Frontal cortex (tissue), 4 donors: ENCODE measurements at places on chromosomes 7 and 10. TPM values are rescaled to one million over a fixed set of nuclear protein-coding genes. Genes with fewer than 3 reads are reported as not detected.

DNA sequence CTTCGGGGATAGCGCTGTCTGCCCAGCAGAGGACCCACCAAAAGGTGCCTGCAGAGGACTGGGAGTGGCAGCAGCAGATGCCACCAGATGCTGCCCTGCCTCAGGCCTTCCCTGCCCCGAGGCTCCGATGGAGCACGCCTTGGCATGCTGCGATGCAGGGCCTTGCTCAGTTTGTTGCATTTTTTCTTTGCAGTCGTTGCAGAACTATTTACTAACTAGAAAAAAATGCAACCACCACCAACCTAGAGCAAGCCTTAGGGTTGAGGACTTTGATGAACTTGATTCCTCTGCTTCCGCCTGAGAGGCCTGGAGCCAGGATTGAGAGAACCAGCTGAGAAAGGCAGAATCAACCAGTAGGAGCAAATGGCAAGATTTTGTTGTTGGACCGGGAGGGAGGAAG, 585.6 kb upstream of the MKI67 start:
- DNase-seq = no peak

The DEPP1 gene
- total RNA-seq = 4.1 TPM

The TSC22D4 gene
- total RNA-seq = 7.3 TPM

DNA sequence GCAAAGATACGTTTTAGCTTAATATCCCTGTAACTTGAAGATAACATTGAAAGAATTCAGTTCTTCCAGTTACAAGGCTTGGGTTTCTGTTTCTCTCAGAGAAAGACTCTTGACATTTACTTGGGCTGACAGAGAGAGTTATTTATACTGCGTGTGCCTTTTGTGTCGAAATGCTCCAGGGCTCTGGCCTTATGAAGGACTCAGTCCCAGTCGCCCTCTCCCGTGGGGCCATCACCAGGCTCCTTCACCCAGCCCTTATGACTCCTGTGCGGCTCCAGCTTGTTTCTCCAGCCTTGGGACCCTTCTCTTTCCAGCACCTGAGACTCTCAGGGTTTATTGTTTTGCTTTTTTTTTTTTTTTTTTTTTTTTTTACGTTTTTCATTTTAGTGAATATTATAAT, 242.3 kb upstream of the DKK1 start:
- DNase-seq = no peak

GRCh38 chr7:10643545-10643944, 330.1 kb upstream of the PHF14 start:
- no peak for DNase-seq

The NEUROD6 gene
- total RNA-seq = 653 TPM

DNA sequence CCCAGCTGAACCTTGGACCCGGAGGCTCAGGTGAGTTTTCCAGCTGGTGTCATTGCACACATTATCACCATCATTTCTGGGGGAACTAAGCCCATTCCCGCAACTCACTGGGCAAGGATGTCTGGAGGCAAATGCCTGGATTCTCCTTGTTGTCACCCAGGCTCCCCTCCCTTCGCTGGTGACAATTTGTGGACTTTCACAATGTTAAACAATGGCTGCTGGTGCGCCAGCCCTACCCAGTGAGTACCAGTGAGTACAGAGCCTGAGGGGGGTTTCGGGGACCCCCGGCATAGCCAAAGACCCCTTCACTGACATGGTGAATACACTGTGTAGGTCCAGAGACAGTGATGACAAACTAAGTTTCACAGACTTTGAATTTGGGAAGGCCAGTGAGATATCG, 189.2 kb downstream of the ADARB2 start:
- no peak for DNase-seq

- no peak for DNase-seq
Observed at GRCh38 chr7:47574482-47575329, 7.2 kb downstream of the TNS3 start.

- no peak for DNase-seq
Observed at GRCh38 chr7:26853788-26854393, 10.5 kb downstream of the SKAP2 start.

DNA sequence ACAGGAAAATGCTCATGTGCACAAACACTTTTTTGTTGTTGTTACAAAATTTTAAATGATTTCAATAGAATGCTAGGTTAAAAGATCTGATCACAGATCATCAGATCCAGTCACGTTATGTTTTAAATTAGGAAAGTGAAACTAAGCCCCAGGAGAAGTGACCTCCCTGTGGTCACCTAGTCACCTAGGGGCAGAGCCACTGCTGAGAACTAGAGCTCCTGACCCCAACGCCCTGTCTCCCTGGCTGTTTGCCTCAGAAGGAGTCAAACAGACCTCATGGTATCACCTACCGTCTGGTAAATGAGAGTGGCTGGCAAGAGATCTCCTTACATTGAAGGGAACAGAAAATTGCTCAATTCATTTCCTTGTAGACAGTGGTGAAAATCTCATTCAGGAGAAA, 447.3 kb downstream of the ADRA2A start:
- no peak for DNase-seq

The SPDYE18 gene
- total RNA-seq = 0.82 TPM

The GNAI1 gene
- total RNA-seq = 152 TPM

GRCh38 chr10:79266084-79266483, 81.2 kb upstream of the PPIF start:
- DNase-seq = no peak

DNA sequence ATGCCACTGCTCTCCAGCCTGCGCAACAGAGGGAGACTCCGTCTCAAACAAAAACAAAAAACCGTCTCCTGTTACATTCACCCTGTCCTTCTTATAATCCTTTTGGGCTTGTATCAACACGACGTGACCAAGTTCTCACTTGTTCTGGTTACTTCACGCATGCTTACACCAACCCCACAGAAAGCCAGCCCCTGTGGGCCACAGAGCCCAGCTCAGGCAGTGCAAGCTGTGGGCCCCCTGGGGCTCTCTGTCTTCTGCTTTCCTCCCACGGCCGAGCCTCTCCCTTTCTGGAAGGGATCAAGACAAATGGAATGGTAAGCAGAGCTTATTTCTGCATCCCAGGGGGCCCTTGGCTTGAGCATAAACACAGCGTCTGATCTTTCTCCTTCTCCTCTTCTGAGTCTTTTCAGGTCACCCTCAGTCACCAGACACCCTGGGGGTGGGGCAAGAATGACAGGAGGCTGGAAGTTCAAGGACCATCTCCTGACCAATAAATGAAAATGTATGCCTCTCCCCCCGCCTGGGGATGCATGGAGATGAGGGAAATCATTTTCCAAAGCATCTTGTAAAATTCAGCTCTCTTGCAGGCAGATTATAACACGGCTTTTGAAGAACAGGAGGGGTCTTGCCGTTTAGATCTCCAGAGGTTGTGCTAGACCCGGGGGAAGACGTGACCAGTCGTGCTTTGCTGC, 19.0 kb upstream of the TRIM56 start:
- DNase-seq = no peak

DNA sequence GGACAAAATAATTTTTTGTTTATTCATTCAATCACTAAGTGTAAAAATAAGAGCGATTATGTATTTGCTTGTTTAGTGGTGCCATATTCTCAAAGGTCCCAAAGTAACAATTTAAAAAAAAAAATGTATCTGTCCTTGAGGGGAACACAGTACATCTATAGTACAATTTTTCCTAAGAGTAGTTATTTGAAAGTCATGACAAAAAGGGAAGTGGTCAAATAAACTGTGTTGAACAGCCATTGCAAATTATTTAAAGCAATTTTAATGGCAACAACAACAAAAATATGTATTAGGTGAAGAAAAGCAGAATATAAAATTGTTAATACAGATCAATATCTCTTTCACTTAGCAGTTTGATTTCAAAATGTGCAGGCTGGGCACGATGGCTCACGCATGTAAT, 943.5 kb downstream of the CNTNAP2 start:
- no peak for DNase-seq

DNA sequence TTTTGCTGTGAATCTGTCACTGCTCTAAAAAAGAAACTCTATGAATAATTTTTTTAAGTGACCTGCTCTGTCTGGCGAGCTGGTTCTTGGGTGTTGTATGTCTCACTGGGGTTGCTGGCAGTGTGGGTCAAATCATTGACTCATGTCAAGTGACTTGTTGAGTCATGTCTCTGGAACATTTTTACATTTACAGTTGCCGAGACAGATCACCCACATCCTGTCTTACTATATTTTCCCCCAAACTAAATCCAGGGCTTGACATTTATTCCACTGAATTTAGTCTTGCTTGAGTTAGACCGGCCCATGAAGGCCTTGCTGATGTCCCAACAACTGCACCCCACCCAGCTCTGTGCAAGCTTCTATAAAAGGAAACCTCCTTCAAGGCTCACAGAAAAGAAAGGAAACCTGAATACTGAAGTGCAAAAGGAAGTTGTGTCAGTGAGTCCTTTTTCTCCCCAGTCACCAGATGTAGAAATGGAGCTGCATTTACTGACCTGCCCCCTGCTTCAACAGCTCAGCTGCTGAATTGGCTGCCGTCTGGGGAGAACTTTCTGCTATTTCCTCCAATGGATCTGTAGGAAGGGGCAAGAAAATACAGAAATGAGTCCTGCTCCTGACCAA, 290.3 kb downstream of the TNS3 start:
- DNase-seq = no peak

DNA sequence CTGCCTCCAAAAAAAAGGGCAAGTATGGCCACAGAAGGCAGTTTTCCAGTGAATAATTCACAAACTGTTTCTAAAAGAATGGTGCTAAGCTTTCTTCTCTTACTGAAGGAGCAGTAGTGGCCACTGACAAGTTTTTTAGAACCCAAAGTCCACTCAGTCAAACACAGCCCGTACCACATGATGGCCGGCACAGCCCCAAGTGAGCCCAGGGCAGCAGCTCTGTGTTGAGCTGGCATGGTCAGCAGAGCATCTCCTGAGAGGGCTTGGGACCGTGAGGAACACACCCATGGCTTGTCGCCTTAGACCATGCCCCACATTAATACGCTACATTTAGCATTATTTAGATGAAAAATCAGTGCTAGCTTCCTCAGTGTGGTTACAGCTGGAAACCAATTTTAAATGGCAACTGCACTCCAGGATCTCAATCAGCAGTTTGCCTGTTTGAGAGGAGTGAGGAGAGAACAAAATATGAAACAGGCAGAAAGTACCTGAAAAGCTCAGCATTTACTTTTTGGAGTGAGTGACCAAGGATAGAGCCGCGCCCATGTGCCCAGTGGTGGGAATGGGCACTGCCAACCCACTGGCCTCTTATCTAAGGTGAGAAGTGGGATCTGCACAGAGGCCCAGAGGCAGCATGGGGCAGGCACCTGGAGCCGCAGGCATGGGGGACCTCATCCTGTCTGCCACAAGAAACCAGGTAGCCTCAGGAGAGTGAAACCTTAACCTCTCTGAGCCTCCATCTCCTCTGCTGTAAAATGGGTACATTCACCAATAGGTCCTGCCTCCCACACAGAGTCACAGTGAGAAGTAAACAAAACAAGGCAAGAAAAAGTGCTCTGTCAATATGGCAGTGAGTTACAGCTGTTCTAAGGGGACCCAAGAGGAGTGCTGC, 17.4 kb downstream of the PSAP start:
- DNase-seq = no peak

GRCh38 chr10:11225935-11226334, 208.3 kb downstream of the CELF2 start:
- DNase-seq = no peak

DNA sequence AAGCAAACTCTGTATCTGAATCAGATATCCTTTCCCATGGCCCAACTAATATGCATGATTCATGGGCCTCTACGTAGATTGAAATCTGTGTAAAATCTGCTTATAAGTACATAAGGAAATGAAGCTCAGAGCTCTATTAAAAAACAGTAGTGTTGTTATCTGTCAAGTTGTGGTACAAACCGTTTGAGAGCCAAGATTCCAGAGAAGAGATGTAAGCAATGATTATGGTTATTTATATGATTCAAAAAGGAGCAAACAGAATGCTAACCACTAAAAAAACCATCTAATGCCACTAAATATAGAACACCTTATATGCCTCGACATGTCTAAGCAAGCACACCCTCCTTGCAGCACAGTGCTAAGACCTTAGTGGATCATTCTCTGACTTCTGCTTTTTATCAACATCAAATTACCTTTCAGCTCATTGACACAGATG, 26.6 kb downstream of the RPP38 start:
- no peak for DNase-seq
